ENCODE measurements at places on chromosomes 1 and 21. TPM values are rescaled to one million over a fixed set of nuclear protein-coding genes. Genes with fewer than 3 reads are reported as not detected.

RSPH1 gene
- total RNA-seq, result not detected

GRCh38 chr1:224183591-224184312, 712 bp downstream of the DEGS1 start:
- peak; percentile 81 for DNase-seq

GRCh38 chr1:15065736-15066135, 87.8 kb upstream of the TMEM51 start:
- DNase-seq, result no peak

GRCh38 chr21:45141507-45141906, 67.1 kb downstream of the ADARB1 start:
- no peak for DNase-seq

DNA sequence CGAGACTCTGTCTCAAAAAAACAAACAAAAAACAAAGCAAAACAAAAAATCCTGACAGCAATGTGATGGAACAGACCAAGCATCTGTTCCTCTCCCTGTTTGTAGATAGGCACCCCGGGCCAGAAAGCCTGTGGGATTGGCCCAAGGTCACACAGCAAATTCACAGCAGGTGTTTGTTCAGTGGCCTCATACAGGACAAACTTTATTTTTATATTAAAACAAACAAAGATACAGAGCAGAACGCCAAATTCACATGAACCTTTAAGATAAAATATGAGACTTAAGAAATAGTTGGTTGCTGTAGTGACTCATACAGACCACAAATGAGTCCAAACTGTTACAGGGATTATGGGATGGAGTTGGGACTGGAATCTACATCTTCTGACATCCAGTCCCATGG, 2.3 kb upstream of the CELA2A start:
- no peak for DNase-seq

GRCh38 chr1:35640380-35641232, 720 bp downstream of the PSMB2 start:
- peak; percentile 53 for DNase-seq

GRCh38 chr1:57164584-57164983, 198.8 kb upstream of the C8B start:
- no peak for DNase-seq

TFB2M gene
- total RNA-seq, result 63.6 TPM

DNA sequence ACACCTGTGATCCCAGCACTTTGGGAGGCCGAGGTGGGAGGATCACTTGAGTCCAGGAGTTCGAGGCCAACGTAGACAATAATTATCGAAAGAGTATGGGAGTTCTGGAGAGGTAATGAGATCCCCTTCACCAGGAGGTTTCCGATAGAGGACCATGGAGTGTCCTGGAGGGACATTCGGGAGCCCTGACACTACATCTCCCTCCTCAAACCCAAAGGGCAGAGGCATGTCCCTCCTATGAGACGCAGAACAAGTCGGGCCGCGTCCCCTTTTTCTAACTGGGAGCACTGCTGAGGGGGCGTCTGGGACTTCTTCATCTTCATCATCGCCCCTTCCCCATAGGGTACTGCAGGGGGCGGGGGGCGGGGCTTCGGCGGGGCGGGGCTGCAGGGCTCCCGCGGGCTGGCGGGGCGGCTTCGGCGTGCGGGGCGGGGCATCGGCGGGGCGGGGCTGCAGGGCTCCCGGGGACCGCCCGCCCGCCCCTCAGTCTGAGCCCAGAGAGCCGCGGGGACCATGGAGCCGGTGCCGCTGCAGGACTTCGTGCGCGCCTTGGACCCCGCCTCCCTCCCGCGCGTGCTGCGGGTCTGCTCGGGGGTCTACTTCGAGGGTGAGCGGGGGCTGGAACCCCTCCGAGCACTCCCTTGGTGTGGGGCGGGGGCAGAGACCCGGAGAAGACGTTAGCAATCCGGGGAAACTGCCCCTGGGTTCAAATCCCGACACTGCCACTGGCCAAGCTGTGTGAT, at the start of gene THEMIS2:
THEMIS2 (plus strand) TSS at position 486 of the 743 bp plus-strand sequence; CDS start at position 514, 28 bp downstream.
- peak; percentile 97 for DNase-seq

- no peak for DNase-seq
Measured at GRCh38 chr1:50645139-50645538, 221.9 kb upstream of the DMRTA2 start.

IL10 gene
- total RNA-seq, result not detected

CELA3B gene
- 3.1 TPM for total RNA-seq

DNA sequence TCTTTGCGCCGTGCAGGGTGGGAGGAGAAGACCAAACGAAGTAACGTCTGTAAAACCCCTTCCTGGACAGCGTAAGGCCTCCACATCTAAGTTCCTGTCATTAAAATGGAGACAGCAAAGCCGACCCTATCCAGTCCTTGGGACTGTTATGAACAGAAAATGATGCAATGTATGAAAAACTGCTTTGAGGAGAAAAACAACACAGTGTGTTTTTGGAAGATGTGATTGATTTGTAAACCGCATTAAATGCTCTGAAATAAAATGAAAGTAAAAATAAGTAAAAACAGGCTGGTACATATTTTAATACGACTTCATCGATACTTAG, 827 bp upstream of the URB1 start:
- DNase-seq, result no peak

DNA sequence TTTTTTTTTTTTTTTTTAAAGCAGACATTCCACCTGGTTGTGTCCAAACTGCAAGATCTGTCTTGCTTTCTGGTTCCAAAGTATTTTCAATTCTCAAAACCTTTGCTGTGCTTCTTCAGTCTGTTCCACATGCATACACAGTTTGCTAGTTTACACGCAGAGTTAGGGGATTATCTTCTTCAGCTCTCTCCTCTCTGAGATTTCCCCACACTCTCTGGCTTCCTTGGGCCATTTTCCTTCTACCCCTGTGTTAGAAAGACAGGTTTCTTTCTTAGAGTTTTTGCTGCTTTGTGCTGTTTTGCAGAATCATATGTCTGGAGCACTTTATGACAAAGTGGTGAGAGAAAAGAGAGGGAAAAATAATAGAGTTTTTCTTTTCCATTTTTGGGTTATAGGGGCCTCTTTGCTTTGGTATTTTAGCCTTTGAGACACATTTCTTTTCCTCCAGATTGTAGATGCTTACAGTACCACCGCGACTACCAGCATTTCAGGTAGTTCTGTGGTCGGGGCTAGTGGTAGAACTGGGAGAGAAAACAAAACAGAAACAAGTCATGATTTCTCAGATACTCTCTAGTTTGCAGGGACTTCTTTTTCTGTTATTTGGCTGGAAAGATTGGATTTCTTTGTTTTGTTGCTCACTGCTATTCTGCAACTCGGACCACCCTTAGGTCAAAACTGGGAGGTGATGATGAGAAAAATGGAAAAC, 66.3 kb downstream of the RABGAP1L start:
- no peak for DNase-seq

- DNase-seq, result no peak
Measured at GRCh38 chr1:61352845-61353435, 270.6 kb downstream of the NFIA start.

DNA sequence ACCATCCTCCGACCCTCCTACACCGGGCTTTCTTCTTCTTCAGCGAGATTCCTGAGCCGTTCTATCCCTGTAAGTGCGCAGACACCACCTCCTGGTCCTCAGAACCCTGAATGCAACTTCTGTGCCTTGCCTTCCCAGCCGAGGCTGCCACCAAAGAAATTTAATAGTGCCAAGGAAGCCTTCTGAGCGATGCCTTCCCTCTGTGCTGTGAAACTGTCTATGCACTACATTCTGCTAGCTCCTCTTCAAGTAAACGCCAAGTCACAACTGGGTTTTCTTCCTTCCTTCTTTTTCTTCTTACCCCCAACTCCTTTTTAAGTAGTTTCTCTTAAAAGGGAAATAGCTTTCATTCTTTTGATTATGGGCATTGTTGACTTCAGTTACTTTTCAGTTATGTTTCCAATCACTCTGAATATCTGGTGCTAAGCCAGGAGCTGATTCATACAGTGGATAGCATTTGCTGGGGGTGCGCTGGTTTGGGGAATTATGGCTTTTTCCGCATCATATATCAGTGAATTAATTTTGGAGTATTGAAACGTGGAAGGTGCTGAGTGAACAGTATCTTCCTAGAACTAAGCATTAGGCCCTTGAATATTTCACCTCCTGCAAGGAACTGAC, 38.6 kb upstream of the GPR88 start:
- no peak for DNase-seq

- peak; percentile 56 for DNase-seq
Measured at GRCh38 chr1:205543351-205544301, 39.2 kb downstream of the CDK18 start.
